Breast epithelium (tissue), 4 donors: ENCODE measurements at places on chromosomes 7 and 10. TPM values are rescaled to one million over a fixed set of nuclear protein-coding genes. Genes with fewer than 3 reads are reported as not detected.

Gene PRKCQ
- 0.98 TPM for total RNA-seq

Gene KLLN
- 1.1 TPM for total RNA-seq

Gene PLPP4
- not detected for total RNA-seq

Gene CLIP2
- 20.3 TPM for total RNA-seq

Gene SLC26A3
- total RNA-seq, result 36.4 TPM

- no peak overlapping the region for H3K4me3 ChIP-seq
- no peak for DNase-seq
- no peaks in the 10 kb centered on the region for H3K36me3 ChIP-seq
- no peaks in the 10 kb centered on the region for H3K4me1 ChIP-seq
- no peaks in the 10 kb centered on the region for H3K27me3 ChIP-seq
Observed at GRCh38 chr7:117193564-117193963, 129.3 kb downstream of the WNT2 start.

DNA sequence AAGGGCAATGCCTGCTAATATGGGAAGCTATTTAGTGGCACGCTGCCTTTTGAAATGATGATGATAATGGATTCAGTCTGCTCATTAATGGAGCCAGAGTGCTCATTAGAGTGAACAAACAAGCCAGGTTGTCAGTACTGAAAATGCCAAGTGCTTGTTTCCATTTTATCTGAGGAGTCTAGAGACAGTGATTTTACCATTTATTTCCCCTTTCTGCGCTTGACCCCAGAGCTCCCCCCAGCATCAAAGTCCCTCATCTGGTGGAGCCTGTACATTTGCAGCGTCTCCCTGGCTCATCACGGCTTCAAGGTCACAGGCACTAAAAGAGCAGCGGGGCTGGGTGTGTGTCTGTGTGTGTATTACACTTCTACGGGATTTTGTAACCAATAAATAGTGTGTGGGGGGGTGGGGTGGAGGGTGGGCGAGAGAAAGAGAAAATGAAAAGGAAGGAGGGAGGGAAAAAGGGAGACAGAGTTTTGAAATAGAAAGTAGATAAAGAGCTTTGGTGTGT lies 553.8 kb downstream of the TFEC start:
- no peaks in the 10 kb centered on the region for H3K36me3 ChIP-seq
- H3K27ac ChIP-seq, result no peak overlapping the region
- no peak for DNase-seq
- peaks cover 22% of the 10 kb centered on the region for H3K27me3 ChIP-seq
- H3K4me1 ChIP-seq, result no peaks in the 10 kb centered on the region

DNA sequence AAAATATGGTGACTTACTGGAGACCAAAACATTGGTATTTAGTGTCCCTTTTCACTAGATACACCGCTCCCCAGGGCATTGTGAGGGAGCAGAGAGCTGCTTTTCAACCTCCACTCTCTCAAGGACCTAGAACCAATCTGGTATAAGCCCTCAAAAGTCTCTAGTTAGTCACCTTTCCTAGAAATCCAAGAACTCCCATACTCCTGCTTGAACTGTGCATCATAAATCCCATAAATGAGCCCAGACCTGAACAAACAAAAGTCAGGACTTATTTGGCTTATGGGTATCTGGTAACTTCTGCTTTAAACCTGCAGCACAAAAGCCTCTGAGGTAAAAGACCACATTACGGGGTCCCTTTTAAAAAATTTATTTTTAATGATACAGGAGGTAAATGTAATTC lies 603.1 kb upstream of the LRRTM3 start:
- H3K4me1 ChIP-seq, result no peaks in the 10 kb centered on the region
- H3K27me3 ChIP-seq, result no peaks in the 10 kb centered on the region
- H3K36me3 ChIP-seq, result no peaks in the 10 kb centered on the region
- no peak for DNase-seq
- H3K4me3 ChIP-seq, result no peak overlapping the region

DNA sequence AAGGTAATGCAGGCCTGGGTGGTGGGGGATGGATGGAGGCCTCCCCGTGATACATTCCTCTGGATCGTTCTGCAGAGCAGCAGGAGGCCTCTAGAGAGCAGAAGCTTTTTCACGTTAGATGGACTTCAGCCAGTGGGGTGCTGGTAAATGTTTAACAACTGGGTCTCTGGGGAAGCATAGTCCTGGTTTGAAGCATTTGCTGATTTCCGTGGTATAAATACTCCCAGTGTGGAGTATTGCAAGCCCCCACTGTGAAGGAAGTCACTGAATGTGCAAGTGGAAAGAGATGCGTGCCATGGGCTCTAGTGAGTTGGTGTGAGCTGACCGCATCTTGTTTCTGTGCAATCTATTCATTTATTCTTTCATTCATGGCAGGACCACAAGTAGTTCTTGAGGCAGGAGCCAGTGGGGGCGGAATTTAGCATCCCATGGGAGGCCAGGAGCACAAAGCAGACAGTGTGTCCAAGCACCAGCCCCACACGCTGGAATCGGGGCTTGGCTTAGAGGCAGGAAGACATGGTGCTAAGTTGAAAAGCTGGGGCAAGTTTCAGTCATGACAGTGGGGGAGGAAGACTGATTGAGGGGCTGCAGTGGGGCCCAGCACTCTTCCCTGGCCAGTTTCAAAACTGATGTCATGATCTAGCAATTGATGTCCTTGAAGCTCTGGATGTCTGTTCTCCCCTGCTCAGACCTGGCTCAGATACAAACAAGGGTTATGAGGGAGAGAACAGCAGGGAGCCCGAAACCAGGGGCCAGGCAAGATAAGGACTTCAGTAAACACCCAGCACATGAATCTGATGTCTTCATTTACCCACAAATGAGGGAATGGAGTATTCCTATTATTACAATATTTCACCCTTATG lies 280.9 kb upstream of the LYZL1 start:
- H3K36me3 ChIP-seq, result no peaks in the 10 kb centered on the region
- H3K4me1 ChIP-seq, result no peaks in the 10 kb centered on the region
- H3K4me3 ChIP-seq, result no peak overlapping the region
- no peaks in the 10 kb centered on the region for H3K27me3 ChIP-seq
- no peak overlapping the region for H3K27ac ChIP-seq
